ENCODE measurements at places on chromosomes 16 and 17.

DNA sequence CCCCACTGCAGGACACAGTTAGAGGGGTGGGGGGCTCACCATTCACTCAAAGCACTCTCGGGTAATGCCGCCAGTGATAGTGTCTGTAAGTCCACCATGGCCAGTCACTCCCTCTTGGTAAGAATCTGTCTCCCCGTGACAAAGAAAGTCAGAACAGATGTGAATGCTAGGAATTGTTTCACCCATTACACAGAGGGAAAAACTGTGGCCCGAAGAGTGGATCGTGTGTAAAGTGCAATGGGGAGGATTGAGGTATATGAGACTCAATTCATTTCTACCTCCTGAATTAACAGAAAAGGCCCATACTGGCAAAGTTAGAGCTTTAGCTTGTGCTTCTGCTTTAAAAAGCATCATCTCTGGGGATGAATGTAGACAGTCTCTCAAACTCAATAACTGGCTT is 17.5 kb upstream of the SLC6A2 start:
- no peak for DNase-seq

DNA sequence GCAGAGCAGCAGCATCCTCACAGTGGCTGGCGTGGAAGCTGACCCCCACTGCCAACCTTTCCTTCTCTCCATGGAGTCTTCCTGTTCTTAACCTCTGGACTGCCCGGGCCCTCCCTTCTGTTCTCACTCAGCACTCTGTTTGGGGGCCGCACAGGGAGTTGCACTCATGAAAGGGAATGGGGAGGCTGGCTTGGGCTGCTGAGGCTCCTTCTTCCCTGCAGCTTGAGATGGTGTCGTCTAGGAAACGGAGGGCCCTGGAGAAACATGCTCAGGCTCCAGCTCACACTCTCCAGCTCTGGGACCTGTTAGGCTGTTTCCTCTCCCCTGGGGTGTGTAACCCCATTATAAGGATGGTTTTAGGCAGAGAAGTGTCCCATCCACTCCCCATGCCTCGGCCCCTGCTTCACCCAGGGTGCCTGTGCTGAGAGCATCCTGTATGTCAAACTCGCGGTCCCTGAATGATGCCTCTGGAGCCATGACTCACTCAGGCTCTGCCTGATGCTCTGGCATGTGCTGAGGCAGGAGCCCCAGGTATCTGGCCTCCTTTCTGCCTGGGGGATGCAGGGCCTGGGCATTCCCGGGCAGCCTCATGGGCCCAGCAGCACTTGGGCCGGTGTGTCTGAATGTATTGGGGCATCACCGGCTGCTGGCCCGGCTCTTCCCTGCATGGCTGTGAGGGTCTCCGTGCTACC is 18.9 kb downstream of the TMEM94 start:
- DNase-seq = no peak

DNA sequence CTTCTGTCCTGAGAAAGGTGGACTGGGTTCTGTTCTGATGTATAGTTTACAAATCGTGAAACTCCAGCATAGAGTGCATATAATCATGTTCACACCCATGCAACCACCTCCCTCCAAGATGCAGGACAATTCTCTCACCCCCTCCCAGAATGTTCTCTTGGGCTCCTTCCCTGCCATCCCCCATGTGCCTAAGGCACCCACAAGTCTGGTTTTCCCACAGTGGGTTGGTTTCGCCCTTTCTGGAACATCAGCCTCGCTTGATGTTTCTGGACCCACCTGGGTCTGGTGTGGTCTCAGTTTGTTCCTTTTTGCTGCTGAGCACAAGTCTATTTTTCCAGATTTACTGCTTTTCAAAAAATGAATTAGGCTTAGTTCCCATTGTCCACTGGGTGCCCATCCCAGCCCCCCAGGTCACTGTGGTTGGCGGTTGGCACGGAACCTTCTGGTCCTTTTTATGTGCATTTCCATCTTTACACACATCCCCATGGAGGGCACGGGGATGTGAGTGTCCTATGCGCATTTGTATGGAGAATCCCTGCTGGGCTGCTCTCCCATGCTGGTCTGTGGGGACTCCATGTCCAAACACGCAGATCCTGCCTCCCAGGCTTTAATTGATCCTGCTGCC is 19.0 kb downstream of the MAP2K3 start:
- no peak for DNase-seq

DNA sequence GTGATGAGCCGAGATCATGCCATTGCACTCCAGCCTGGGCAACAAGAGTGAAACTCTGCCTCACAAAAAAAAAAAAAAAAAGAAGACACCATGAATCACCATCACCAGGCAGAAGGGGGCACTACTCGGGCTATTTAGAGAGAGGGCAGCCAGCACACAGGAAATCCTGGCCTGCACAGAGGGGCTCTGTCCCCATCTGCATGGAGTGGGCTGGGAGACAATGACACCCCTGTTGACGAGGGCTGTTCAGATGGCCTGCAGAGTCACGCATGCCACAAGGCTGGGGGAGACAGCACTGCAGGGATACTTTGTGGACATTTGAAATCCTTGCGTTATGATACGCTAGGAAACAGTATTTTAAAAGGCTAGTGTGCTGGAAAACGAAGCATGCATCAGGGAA is 48.3 kb downstream of the CUEDC1 start:
- DNase-seq = no peak

- DNase-seq = no peak
Observed at GRCh38 chr17:82241926-82242697, 13.3 kb downstream of the SLC16A3 start.

DNA sequence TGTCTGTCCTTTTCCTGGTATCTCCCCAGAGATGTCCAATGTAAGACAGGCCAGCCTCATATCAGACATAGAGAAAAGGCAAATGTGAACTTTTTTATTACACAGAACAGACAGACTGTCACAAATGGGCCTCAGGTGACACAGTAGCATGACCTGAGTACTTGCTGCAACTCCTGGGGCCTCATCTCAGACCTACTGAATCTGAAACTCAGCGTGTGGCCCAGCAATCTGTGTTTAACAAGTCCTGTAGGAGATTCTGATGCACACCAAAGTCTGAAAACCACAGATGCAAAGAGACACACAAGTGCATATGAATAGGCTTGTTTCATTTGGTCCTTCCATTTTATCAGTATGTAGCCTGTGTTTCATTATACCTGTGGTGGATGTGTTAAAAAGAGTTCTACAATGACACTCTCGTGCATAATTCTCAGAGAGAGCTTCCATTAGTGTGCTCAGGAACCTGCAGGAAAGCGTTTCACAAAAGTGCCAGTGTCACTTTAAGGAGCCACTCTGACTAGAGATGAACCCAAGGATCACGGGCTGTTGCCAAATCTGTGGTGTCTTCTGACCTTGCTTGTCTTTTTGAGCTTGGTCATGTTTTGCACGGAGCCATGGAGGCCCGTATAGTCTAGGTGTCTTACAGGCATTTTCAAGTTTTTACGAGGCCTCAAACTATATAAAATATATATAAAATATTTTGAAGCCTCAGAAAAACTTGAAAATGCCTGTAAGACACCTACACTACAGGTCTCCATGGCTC is 33.8 kb upstream of the NF1 start:
- no peak for DNase-seq

GRCh38 chr17:29621751-29622194 is 939 bp downstream of the CORO6 start:
- no peak for DNase-seq

DNA sequence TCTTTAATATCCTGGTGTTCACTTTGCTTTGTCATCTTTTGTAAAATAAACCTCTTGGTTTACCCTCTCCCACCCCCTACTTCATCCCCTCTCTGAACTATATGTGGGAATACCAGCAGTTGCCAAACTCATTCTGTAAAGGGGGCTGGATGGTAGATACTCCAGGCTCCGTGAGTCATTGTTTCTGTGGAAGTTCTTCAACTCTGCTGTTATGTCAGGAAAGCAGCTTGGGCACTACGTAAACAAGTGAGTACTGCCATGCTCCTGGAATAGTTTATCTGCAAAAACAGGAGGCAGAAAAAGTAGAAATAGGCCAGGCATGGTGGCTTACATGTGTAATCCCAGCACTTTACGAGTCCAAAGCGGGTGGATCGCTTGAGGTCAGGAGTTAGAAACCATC is 17.6 kb downstream of the MVP start:
- no peak for DNase-seq

- no peak for DNase-seq
Observed at GRCh38 chr16:756428-756827, 4.1 kb upstream of the MSLN start.

DNA sequence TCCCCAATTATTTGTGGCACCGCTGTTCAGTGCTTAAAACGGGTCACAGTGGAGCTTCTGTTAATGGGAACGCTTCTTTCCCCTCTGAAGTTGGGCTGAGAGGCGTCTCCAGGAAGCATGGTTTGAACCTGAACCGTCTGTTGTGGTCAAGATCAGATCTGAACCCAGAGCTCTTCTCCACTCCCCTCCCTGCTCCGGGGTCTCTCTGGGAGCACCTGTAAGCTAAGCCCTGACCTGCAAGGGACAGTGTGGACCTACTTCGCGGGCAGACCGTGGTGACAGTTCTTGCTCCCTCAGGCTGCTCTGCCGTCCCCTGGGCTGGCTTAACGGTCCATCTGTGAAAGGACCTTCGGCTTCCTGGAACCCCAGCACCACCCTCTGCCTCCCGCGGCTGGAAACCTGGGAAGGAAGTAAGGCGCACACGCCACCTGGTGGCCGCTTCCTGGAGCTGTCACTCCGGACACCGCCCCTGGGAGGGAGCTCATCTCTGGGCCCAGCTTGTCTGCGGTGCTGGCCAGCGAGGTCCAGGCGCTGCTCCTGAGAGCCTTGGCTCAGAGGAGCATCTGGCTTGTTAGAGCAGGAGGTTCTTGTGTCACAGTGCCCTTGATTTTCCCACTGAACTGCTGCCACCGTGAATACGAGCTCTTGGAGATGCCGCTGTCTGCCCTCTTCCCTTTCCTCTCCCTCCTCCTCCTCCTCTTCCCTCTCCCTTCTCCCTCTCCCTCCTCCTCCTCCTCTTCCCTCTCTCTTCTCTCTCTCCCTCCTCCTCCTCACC is 518.5 kb upstream of the EEF2KMT start:
- DNase-seq = no peak

GRCh38 chr17:35171834-35172233 is 22.4 kb downstream of the SLC35G3 start:
- peak; percentile 54 for DNase-seq

GRCh38 chr17:68783861-68784260 is 171.3 kb downstream of the ABCA8 start:
- DNase-seq = no peak

DNA sequence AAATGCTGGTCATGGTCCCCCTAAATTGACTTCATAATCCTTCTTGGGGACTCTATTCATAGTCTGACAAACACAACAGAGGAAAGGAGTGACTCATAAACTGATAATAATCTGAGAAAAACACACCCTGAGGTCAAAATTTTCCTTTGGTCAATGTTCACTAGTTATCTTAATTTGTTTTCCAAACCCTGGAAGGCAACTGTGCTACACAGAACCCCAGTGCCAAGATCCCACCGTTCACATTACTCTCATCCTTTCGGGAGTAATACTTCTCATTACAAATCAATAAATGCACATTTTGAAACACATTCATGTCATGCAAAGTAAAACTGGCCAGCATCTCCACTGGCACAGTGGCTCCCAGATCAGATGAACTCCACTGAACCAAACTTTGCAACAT is 23.2 kb downstream of the COIL start:
- DNase-seq = no peak

DNA sequence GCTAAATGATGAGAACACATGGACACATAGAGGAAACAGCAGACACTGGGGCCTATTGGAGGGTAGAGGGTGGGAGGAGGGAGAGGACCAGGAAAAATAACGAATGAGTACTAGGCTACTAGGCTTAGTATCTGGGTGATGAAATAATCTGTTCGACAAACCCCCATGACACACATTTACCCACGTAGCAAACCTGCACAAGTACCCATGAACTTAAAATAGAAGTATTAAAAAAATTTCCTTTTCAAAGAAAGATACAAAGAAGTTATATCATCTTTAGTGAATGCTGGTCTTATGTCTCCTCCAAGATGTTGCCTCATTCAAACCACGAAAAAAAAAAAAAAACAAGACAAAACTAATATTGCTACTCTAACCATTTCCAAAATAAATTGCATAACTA is 31.7 kb downstream of the MBTD1 start:
- DNase-seq = no peak

DNA sequence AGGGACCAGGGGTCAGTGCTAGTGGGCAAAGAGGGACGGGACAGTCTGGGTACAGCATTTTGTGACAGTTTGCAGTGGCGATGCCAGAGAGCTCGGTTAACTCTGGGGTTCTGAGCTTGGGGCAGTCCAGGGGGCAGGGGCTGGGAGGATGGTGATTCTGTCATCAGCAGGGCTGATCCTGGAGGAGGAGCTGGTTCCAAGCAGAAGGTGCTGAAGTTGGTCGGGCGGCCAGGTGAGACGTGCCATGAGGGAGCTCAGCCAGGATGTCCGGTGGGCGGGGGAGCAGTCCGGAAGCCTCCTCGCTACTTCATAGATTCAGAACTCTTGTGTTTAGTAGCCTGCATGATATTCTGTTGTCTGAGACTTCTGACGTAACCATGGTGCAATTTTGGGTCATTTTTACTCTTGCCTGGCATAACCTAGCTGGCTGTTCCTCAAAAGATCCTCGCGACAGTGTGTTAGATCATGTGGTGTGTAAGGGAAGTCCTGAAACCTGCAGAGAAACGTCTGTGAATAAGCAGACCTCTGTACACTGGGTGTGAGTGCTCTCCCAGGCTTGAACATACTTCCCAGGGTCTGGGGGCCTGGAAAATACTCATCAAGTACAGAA is 122.0 kb downstream of the CLEC16A start:
- DNase-seq = no peak

DNA sequence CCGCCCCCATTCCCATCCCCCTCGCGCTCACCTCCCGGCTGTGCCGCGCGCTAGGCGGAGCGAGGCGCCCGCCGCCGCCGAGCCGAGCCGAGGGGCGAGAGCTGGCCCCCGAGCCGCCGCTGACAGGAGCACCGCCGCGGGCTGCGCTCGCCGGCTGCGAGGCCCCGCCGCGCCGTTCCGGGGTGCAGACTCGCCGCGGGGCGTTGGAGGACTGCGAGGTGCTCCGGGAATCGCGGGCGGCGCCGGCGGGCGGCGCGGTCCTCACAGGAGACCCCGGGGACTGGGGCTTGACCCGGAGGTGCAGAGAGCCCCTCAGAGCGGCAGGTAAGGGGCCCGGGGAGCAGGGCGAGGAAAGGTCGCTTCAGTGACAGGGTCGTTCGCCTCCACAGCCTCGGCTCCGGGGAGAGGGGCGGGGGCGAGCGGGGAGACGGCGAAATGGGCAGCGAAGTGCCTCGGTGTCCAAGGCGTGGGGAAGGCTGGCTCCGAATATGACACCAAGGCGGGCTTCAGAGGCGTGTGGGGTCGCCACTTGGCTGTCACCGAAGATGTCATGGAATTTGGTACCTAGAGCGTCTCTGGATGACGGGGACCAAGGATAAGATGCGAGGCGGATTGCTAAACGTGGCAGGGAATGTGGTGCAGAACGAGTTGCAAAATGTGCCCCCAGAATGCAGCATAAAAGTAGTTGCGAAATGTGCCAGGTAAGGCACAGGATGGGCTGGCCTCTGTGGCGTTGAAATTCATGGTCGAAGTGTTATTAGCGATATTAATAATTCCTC is 580 bp downstream of the TANC2 start:
- peak; percentile 5 for DNase-seq

- peak; percentile 24 for DNase-seq
Observed at GRCh38 chr17:39591958-39592954, 15.5 kb downstream of the NEUROD2 start.

Measured in CD4-positive, alpha-beta memory T cell (primary cell).